ENCODE measurements at places on chromosomes 16 and 17.

DNA sequence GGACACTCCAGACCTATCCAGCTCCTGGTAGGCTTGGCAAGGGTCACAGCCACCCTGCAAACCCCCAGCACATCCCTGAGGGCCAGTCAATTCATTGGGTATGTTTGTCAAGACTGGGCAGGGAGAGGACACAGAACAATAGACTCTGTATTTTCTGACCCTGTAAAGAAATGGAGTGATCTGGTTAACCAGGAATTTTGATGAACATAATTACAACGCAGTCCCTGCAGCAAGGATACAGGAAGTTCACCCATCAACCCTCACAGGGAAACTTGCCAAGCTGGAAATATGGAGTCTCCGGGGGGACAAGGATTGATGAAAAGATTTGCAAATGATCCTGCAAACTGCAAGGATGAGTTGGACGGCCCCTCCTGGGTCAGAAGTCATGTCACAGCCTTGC, 126.1 kb upstream of the RCVRN start:
- DNase-seq: no peak

- DNase-seq: no peak
Observed at GRCh38 chr16:67183284-67183626, 508 bp downstream of the MATCAP1 start.

DNA sequence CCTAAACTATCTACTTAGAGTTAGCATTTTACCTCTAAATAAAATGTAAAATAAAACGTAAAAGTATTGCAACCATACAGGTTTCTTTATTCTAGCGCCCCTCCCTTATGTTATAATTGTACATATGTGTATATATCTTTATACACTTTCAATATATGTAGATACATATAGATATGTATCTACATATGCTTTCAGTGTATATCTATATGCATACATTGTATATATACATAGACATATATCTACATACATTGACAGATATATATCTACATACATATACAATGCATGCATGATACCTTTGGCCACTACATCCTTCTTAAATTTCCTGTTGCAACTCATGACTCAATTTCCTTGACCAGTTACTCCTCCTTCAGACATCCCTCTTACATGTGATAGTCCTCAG, 16.7 kb downstream of the BPTF start:
- no peak for DNase-seq

- DNase-seq: no peak
Observed at GRCh38 chr17:18225642-18226283, 328 bp downstream of the LLGL1 start.

DNA sequence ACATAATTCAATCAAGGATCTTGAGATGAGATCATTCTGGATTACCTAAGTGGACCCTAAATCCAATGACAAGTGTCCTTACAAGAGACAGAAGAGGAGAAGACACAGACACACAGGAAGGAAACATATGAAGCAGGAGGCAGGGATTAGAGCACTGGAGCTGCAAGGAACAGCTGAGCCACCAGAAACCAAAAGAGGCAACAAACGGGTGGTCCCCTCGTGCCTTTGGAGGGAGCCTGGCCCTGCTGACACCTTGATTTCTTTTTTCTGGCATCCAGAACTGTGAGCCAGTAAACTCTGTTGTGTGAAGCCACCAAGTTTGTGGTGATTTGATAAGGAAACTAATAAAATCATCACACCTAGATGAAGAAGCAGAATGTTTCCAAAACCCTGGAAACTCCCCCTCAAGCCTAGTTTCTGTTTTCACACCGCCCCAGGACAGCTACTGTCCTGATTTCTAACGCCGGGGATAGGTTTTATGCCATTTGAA, 115.2 kb downstream of the PITPNC1 start:
- DNase-seq: no peak

- no peak for DNase-seq
Observed at GRCh38 chr17:70582777-70583176, 413.4 kb downstream of the KCNJ2 start.

DNA sequence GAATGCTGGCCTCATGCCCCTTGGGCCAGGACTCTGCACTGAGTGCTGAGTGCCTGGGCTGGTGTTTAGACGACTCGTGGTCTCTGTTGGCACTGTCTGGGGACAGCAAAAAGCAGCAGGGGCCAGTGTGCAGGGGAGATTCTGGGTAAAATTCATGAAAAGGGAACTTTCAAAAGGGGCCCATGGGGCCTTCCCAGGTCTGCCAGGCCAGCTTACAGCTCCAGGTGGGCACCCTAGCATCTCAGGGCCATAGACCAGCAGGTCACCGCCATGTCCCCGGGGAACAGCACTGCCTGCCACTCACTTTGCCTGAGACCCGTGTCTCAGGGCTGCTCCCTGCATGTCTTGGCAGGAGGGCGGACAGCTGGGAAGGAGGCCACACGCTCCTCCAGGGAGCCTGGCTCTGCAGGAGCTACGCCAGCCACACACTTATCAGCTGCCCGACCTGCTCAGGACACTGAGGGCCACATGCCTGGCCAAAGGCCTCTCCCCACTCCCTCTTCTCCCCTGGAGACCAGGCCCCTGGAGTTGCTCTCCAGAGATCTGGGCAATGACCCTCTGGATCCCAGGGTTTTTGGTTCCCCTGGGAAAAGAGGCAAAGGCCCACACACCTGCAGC, 8.8 kb upstream of the FASN start:
- no peak for DNase-seq

GRCh38 chr16:54817940-54818574, 112.6 kb upstream of the IRX5 start:
- no peak for DNase-seq

- DNase-seq: no peak
Observed at GRCh38 chr16:65658349-65658748, 536.5 kb upstream of the CDH11 start.

Measured in stimulated activated CD8-positive, alpha-beta memory T cell treated with anti-CD3 and anti-CD28 coated beads, Interleukin-2, amount 100 ng/mL, for 1 hour (primary cell).